HT1080 (cell line): ENCODE measurements at places on chromosomes 3 and 15. TPM values are rescaled to one million over a fixed set of nuclear protein-coding genes. Genes with fewer than 3 reads are reported as not detected.

Gene MITF
- total RNA-seq: 3.7 and 6.5 TPM in 2 replicates

Gene EHHADH
- 2.2 and 6.8 TPM in 2 replicates for total RNA-seq

Gene SLC28A1
- total RNA-seq: not detected in 2 replicates

Gene MYL3
- not detected in 2 replicates for total RNA-seq

Gene COL8A1
- 5.3 and 5.6 TPM in 2 replicates for total RNA-seq

Gene CCR9
- total RNA-seq: not detected in 2 replicates
